ENCODE measurements at places on chromosomes 16 and 17.

- DNase-seq: peak; percentile 72
Measured at GRCh38 chr17:57889892-57890856, 40.3 kb upstream of the MRPS23 start.

GRCh38 chr17:56113486-56113885 is 39.8 kb upstream of the ANKFN1 start:
- DNase-seq: no peak

DNA sequence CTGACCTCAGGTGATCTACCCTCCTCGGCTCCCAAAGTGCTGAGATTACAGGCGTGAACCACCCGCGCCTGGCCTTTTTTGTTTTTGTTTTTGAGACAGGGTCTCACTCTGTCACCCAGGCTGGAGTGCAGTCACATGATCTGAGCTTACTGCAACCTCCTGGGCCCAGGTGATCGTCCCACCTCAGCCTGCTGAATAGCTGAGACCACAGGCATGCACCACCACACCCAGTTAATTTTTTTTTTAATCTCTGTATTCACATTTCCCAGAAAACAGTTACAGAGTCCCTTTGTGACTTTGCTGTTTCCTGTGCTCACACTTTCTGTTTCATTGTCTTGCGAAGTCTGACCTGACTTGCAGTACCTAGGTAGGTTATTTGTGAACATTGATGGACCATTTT is 2.7 kb downstream of the CLUAP1 start:
- DNase-seq: no peak

DNA sequence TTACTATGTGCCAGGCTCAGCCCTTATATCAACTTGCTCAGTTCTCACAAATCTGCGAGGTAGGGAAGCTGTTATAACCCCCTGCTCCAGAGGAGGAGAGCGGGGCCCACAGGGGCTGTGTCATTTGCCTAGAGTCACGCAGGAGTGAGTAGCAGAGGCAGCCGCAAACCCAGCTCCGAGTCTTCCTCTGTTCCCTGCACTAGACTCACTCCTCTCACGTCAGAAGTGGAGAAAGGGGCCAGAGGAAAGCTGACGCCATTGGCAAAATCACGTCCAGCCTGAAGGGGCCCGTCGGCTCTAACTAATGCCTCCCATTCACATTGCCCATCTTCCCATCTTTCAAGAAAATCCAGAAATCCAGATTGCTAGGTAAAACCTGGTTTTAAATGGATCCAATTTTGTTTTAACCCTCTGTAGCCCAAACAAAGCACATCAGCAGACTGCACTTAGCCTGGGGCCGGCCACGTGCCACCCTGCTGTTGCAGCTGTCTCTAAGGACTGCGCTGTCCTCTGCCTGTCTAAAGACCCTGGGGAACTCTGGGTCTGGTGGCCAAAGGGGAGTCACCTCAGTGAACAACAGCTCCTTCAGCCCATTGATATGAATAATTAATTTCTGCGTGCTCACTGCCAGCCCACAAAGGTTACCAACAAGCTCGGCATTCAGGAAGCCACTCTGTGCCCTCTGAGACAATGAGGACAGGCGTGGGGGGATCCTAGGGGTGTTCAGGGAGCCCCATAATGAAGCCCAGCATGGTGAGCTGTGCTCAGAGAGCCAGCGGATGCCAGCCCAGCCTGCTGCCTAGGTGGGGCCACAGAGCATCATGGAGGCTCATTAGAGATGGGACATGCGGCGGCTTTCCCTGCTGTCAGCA is 36.7 kb upstream of the ABR start:
- DNase-seq: no peak

DNA sequence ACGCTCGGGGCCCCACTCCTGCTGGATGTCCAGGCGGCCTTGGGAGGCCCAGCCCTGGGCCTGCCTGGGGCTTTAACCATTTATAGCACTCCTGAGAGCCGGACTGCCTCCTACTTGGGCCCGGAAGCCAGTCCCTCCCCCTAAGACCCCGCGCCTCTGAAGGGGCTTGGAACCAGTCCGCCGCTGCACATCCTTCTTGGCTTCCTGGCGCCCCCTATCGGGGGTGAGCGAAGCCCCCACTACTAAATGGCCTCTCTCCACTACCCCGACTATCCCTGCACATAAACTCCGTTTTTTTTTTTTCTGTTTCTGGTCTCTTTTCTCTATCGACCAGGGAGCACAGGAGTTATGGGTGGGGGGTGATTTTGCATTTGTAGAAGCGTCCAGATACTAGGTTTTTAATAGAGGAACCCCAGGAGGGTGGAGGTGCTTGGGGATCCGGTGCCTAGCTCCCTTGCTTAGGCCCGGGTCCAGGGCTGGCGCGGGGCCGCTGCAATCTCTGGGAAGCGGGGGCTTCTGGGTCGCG is 633 bp upstream of the NOL3 start:
- no peak for DNase-seq

GRCh38 chr16:77289331-77289809 is 90.2 kb downstream of the SYCE1L start:
- peak; percentile 75 for DNase-seq
